ENCODE measurements at places on chromosomes 2 and 18.

DNA sequence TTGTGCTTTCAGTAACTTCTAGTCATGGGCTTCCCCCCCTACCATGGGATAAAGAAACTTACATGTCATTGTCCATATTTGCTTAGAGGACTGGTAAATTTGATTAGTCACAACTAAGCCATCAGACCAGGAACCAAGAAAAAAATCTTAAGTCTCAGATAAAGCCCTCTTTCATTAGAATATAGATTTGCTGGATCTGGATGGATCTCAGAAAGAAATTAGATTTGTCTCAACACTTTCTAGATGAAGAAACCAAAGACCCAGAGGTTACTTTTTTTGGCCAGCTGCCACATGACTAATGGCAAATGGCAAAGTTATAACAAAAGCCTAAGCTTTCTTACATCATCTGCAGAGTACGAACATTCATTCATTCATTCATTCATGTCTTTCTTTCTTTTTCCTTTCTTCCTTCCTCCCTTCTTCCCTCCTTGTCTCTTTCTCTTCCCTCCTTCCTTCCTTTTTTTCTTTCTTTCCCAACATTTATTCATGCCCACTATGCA, 60.2 kb downstream of the CDCA7 start:
- no peak for DNase-seq

- DNase-seq = no peak
Observed at GRCh38 chr2:144513388-144514101, 6.4 kb downstream of the ZEB2 start.

GRCh38 chr2:231717281-231718171, 9.2 kb downstream of the PTMA start:
- DNase-seq = no peak

DNA sequence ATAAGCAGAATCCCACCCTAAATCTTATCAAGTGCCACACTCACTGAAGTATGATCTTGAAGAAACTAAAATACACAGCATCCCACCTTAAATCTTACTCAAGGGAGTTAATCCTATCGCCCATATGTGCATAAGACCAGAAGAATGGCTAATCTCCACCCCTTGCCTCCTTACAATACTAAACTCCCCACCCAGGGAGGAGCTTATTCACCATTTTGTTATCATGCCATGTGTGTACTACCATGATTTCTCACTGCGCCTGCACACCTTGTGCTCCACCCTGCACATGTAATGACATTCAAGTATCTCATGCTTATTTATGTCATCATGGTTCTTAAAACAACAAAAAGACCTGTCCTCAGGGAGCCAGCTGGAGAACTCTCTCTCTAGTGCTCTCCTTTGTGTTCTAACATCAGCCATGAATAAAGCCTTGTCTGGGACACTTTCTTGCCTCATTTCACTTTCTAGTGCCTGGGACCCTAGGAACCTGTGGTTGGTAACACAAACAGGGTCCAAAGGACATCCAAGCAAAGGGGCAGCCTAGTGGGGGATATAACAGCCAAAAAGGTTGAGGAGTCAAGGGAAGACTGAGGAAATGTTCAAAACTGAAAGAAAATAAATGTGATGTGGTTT, 87.4 kb downstream of the SLC66A3 start:
- DNase-seq = no peak

- no peak for DNase-seq
Observed at GRCh38 chr2:86073225-86073624, 32.5 kb downstream of the POLR1A start.

GRCh38 chr2:221514305-221515040, 57.6 kb downstream of the EPHA4 start:
- DNase-seq = no peak

- DNase-seq = no peak
Observed at GRCh38 chr2:45739796-45740485, 88.5 kb downstream of the PRKCE start.

DNA sequence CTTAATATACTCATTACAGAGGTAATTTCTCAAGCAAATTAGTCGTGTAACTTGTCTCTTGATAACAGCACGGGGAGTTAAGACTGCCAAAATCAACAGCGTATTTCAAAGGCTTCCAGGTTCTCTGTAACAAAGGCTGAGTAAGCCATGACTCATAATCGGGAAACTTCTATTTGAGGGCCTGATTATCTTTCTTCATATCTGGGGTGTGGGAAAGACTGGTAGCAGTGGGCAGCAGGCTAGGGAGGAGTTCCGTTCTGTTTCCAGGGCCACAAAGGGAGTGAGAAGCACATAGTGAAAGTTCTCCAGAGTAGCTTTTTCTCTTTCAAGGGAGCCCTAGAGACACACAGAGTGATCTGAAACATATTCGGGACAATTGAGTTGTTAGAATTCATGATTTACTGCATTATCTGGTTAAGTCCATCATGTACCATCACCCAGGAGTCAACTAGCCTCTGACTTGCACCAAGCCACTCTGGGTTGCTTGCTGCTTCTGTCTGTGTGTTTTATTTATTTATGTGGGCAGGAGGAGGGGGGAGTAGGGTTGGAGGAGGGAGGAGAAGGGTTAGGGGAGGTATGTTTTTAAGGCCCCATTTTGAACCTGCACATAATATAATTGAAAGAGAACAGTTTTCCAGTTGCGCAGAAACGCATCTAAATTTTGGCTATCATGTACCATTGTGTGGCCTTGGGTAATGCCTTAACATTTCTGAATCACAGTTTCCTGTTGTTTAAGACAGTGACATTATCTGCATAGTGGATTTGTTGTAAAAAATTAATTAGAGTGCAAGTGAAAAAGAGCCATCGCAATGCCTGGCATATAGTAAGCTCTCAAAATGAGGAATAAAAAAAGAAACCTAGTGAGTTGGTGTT, 80.5 kb upstream of the ITPRID2 start:
- DNase-seq = no peak

Measured in stimulated activated naive CD4-positive, alpha-beta T cell (primary cell).